ENCODE measurements at places on chromosomes 6 and 20.
A peak's percentile ranks its signal among the peaks of the same experiment; 100 is the strongest.

GRCh38 chr6:140601021-140601808, 1226.8 kb upstream of the CITED2 start:
- no peak for DNase-seq

DNA sequence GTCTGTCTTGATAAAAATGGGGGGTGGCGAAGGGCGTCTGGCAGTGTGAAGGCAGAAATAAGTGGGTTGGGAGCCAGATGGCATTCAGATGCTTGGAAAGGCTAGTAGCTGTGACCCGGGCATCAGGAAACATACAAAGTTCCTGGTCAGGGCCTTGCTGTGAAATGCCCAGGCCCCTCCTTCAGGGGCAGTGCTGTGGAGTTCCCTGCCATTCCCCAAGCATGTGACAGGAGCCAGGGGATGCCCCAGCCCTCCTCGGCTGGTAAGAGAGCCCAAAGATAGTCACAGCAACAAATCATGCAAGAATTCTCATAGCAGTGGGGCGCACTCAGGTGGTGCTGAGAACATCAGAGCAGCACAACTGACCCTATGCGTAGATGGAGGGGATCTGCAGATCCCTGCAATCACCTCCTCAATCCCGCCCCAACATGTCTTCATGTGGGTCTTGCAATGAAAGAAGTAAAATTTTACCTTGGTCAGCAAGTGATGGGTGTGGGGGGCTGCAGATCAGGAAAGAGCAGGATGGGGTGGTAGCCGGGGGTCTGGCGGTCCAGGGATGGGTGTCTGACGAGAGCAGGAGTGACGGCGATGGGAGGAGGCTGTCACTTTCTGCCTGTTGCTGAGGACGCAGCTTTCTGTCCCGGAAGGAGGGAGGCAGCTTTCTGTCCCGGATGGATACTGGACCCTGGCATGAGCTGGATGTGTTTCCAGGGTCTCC, 39.5 kb downstream of the SLC22A1 start:
- no peak for DNase-seq

GRCh38 chr20:62437927-62438326, 10.6 kb upstream of the RBBP8NL start:
- no peak for DNase-seq

DNA sequence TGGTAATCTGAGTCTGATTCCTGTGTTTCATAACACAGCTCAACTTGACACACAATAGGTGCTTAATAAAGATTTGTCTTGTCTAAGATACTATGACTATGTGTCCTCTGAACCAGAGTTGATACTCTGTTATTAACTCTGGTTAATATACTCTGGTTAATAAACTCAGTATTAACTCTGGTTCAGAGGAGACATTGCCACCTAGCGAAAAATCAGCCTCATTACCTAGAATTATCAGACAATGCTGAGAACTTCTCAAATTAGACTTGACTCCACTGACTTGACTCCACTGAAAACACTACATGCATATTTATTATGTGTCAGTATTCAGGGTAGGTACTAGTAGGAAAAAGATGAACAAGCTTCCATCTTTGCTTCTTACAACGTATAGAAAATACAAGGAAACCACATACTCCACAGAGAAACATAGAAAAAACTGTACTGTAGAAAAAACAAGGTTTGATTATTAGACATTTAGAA, 73.9 kb downstream of the AHI1 start:
- DNase-seq = peak; percentile 72

- no peak for DNase-seq
Measured at GRCh38 chr20:5913166-5913565, 37.2 kb downstream of the TRMT6 start.

DNA sequence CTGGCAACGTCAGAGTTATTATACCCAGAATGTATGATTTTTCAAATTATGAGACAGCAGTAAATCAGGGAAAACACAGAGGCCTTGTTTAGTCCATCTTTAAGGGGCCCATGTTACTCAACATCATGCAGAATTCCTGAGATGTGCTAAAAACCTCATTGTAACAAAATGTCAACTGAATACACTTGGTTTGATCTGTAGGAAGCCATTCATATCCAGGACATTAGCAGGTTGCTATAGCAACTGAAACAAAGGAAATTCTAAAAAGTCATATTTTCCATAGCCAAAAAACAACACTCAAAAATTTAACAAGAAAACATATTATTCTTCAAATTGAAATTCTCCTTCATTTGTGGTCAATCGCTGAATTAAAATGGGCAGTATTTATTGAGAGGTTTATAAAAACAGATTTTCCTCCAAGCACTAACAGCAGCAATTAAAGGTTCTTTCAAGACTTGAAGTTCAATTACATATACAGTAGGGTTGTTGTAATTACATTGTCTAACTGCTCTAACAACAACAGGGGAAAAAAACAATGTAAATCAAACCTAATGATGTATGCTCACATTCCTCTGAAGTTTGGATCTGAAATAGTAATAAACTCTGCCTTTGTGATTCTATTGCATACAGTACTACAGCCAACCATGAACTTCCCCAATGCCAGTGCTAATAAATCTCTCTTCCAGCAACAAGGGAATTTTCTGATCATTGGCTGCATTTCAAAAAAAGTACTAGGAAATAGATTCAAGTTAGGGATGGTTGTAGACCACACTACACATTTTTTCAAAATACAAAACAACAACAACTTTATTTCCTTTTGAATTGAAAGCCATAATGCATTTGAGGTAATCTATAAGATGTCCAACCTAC, 34.9 kb downstream of the COL12A1 start:
- no peak for DNase-seq

GRCh38 chr20:37796121-37796520, 102.3 kb downstream of the CTNNBL1 start:
- DNase-seq = no peak

DNA sequence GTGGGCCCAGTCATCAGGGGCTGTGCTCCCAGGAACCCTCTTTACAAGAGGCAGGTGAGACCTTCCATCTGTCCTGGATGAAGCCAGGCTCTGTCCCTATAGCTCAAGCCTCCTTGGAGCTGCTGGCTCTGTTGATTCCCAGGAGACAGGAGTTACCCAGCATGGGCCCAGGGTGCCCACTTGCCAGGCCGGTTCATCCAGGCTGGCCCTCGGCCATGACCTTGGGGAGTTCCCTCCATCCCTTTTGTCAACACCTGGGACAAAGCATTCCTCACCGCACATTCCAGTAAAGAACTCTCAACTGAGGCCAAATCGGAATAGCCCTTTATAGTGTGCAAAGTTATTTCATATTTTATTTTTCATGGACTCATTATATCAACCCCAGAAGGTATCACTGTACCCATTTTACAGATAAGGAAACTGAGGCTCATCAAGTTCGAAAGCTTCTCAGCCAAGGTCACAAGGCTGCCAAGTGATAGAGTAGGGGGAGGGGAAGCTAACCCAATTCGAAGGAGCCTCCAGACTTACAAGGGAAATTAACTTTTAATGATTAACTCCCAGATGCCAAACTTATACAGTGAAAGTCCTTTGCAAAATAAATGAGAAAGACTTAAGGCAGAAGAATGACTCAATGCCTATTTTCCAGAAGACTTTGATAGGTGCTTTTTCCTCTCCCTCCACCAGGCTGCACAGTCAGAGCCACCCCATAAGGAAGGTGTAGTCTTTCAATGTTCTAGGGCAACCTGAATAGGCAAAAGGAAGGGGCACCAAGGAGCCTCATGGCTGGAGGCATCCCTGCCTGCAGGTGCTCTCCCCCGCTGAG, 18.5 kb downstream of the SDC4 start:
- DNase-seq = no peak

GRCh38 chr6:21188505-21189223, 404.9 kb upstream of the SOX4 start:
- no peak for DNase-seq

- no peak for DNase-seq
Measured at GRCh38 chr20:16236589-16237241, 336.5 kb downstream of the KIF16B start.

- DNase-seq = no peak
Measured at GRCh38 chr6:150606168-150606591, 6.5 kb downstream of the PLEKHG1 start.

GRCh38 chr6:11804701-11805100, 26.1 kb upstream of the ADTRP start:
- no peak for DNase-seq

DNA sequence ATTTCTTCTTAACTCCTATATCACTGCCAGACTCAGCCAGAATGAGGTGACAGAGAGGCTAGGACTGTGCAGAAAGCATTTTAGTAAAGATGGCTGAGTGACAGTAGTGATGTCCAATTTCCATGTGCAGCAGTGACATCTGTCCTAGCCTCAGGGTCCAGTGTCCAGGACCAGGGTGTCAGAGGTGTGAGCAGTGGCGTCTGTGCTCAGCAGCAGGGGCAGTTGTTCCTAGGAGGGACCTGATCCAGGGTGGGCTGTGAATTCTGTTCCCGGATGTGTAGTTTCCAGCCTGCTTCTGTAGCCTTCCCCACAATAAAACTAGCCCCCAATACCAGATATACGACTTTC, 6.0 kb downstream of the HLA-B start:
- peak; percentile 11 for DNase-seq

- peak; percentile 81 for DNase-seq
Measured at GRCh38 chr20:32528171-32528891, 56.8 kb downstream of the NOL4L start.

DNA sequence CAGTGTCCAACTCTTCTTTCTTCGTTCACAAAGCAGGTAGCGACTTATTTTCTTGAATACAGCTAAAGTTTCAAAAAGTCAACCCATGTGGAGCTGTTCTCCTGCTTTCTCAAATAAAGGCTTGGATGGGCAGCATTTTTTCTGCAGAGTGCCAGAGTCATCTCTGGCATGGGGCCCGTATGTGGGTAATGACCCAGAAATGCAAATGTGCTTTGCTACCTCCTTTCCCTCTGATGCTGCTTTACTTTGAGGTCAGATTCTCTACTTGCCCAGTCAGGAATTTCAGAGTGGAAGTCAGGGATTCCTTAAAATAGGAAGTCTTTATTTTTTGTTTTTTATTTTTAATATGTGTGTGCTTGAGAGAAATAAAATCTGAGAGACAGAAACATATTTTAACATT, 4.9 kb downstream of the NKAIN2 start:
- DNase-seq = peak; percentile 53

DNA sequence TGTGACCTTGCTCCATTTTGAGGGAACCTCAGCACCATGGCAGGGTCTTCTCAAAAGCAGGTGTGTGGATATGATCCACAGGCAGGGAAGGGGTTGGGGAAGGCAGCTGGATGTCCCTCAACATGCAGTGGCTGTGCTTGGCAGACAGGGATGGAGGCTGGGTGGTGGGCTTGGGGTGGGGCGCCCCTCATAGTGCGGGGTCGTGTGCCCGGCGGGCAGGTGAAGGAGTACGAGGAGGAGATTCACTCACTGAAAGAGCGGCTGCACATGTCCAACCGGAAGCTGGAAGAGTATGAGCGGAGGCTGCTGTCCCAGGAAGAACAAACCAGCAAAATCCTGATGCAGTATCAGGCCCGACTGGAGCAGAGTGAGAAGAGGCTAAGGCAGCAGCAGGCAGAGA, 8.0 kb upstream of the ZBTB9 start:
- no peak for DNase-seq

DNA sequence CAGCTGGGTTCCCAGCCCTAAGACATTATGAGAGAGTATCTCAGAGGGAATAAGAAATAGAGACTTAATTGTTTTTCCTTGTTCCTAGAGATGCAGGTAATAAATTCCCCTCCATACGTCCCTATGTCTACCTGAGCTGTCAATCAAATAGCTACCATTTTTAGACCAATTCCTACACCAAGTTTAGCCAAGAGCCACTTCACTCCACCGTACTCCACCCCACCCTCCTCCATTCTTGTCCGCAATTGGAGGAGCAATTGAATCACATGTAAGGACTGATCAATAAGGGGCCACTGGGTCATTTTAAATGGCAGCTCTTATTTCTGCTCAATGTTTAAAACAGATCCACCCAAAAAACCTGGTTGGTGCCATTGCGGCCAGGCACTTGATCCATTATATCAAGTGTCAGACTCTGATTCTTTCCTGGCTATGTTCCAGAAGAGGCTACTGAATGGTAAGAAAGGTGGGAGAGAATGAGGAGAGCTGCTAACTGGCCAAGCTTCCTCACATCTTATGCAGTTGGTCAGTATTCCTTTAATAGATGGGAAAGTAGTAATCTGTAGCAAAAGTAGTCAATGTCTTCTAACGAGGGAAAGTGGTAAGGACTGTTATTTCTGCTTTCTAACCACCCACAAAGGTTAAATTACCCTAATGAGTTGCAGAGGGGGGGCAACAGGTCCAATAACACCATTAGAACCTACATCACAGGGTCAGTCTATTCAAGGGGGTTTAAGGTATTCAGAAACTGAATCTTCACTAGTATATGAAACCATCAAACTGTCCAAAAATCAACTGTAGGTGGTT, 34.1 kb downstream of the ARHGAP18 start:
- no peak for DNase-seq

GRCh38 chr6:157861814-157862213, 38.8 kb downstream of the SNX9 start:
- DNase-seq = no peak

- DNase-seq = no peak
Measured at GRCh38 chr20:5267092-5267491, 49.7 kb downstream of the PROKR2 start.

DNA sequence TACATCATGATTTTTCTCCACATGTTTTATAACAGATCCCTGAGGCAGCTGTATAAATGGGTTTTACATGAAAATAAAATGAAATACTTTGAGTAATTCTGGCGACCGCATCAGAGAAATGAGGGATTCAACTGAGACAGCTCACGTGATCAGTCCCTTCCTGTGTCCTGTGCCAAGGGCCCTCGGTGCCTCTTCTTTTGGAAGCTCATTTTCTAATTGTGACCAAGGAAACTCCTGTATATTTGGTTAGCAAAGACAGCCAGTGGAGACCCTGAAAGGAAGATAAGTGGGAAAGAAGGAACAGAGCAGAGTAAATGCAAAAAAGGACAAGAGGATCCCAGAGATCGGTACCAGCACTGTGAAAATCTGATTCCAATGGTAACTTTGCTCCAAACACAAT, 129.9 kb downstream of the FYN start:
- no peak for DNase-seq

DNA sequence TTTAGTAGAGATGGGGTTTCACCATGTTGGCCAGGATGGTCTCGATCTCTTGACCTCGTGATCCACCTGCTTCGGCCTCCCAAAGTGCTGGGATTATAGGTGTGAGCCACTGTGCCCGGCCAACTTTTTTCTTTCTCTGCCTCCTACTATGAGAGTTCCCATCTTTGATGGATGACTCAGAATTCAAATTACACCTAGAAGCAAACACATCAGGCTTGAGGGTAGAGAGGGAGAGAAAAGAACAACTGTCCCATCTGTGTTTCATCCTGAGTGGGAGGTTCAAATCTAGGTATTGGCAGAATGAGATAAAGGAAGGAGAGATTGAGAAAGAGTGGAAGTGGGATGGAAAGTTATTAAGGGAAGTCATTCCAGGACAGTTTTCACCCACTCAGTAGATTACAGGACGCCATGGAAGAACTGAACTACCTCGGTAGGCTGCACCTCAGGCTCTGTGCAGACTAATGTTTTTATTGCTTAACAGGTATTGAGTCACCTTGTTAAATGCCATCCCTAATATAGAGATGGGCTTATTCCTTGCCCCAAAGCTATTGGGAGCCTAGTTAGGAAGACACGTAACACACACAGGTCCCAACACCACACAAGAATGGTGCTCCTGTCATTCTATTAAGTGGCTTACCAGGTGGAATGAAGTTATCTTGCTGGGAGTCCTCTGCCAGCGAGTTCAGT, 275.7 kb downstream of the SOX4 start:
- no peak for DNase-seq

Measured in common myeloid progenitor, CD34-positive (primary cell).